ENCODE measurements at places on chromosomes 3 and 15.

DNA sequence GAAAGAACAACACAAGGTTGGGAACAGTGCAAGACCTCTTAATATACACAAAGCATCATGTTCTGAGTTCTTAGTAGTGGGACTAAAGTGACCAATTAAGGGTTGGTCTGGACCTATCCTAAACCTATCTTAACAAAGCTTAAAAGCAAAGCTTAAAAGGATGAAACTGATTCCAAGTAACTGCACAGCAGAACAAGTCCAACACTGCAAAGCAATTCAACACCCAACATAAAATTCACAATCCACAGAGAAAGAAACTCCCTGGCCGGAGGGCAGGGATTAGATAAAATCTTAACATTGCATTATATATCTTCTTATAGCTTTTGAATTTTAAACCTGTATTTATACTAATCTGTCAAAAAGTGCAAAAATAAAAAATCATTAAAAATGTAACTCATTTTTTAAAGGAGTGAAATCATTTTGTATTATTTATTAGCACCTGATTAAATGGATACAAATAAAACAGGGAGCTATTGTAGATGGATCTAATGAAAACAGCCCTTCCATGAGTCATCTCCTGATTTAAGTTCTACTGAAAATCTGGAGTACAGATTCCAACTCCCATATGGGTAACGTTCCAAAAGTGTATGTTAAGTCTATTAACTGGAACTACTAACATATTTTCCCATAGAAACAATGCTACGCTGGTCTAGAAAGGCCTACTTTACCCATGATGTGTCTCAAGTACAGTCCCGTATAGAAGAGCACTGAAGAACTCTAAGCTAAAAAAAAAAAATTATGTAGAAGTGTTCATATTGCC lies 34.9 kb downstream of the PIK3R4 start:
- DNase-seq, result no peak

GRCh38 chr3:69326855-69327300 lies 59.0 kb downstream of the FRMD4B start:
- DNase-seq, result no peak

GRCh38 chr3:29690686-29691353 lies 409.9 kb downstream of the RBMS3 start:
- no peak for DNase-seq

DNA sequence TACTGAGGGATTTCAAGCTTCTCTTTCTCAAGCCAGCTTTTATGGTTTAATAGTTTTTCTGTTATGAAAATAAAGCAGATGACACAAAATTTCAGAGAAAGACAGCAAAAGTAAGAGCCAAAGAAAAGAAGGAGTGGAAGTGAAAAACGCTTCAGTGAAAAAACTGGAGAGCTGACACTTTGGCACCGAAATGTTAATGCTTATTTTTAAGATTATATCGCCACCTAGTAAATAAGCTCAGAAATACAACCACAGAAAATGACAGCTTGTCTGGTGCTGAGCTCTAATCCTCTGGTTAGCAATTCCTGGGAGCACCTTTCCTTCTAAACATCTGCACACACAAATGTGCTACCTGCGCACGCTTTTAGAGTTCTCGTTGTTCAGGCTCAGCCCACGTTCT lies 101.6 kb downstream of the ZPLD1 start:
- DNase-seq, result no peak

- DNase-seq, result no peak
Observed at GRCh38 chr15:60960517-60960916, 268.6 kb downstream of the RORA start.

DNA sequence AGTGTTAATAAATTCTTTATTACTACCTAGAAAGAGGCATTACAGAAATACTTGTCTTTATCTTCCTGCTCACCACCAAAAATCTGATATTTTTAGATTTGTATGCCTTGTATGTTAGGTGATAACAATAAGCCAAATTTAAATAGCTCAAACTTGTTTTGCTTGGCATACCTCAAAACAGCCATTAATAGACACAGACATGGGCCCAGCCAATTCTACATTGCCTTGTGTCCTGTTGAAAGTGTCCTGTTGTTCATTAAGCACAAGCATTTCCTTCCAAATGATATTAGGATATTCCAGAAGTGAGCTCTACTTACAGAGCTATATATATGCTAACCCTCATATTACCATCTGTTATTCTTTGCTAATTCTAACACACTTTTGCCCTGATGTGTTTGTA lies 438.6 kb upstream of the ZNF385D start:
- no peak for DNase-seq

DNA sequence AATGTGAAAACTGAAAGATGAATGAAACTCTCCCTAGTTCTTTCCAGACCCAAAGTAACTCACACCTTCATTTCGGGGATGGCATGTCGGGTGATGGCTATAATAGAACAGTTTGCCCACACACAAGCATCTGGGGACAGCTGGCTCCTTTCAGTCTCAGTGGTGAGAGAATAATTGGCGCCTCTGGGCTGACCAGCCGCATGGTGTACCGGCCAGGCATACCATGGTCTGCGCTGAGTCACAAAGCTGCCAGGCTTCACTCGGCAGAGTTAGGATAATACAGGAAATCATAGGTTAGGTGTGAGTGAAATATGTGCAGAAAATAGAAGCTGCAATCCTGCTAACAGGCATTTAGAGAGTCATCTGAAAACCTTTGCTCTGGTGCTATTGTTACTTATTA lies 80.4 kb upstream of the IGF1R start:
- no peak for DNase-seq

GRCh38 chr3:174957081-174957480 lies 97.9 kb downstream of the NAALADL2 start:
- DNase-seq, result no peak

Data from SIG-M5 (cell line).